ENCODE measurements at places on chromosomes 3 and 15.
A peak's percentile ranks its signal among the peaks of the same experiment; 100 is the strongest.

GRCh38 chr15:66195621-66196230 is 57.8 kb downstream of the MEGF11 start:
- DNase-seq = no peak

DNA sequence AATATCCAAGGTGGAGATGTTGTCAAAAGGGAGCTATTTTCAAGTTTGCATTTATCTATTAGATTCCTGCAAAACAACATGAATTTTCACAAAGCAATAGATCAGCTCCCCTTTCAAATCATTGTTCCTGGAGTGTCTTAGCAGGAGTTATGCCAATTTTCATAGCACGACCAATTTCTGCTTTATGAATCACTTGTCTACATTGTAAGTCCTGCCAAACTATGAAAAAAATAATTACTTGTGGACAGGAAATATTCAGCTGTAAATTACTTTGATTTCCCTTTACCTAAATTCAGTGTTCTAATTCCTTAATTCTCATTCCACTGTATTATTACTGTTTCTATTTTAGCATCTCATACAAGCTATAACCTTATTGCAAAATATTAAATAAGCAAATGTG is 1289.6 kb downstream of the NSUN3 start:
- DNase-seq = no peak

GRCh38 chr3:25412269-25412668 is 15.8 kb upstream of the RARB start:
- no peak for DNase-seq

GRCh38 chr3:27049792-27050191 is 319.4 kb downstream of the NEK10 start:
- DNase-seq = no peak

DNA sequence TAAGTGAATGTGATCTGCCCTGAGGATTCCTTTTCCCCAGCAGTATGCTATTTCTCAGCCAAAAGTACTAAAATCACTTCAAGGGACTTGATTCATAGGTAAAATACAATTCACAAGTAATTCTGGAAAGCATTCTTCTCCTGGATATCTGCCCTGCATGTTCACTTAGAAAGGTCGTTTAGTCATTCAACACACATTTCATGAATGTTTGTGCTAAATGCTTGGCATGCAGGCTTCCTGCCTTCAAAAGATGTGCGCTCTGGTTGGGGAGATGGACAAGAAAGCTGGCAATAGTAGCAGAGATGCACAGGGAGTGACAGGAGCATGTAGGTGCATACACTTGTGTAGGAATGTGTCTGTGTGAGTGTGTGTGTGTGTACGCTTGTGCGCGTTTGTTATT is 360.7 kb downstream of the PTPRG start:
- no peak for DNase-seq

GRCh38 chr3:113183748-113184661 is 27.4 kb upstream of the BOC start:
- DNase-seq = no peak

DNA sequence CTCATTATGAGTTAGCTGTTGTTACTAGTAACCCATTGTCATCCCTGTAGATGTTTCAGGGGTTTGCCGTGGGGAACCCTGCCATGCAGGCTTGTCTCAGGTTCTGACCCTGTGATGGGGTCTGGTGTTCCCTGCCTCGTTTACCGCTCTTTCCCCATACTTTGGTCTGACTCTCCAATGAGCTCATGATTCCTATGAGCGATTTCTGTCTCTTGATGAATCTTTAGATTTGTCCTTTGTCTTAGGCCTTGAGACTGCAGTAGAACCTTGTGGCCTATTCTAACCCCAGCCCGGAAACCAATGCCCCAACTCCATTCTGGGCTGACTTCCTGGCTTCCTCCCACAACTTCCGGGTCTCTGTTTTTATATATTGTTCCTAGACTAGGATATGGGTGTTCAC is 11.3 kb upstream of the IQGAP1 start:
- peak; percentile 55 for DNase-seq

DNA sequence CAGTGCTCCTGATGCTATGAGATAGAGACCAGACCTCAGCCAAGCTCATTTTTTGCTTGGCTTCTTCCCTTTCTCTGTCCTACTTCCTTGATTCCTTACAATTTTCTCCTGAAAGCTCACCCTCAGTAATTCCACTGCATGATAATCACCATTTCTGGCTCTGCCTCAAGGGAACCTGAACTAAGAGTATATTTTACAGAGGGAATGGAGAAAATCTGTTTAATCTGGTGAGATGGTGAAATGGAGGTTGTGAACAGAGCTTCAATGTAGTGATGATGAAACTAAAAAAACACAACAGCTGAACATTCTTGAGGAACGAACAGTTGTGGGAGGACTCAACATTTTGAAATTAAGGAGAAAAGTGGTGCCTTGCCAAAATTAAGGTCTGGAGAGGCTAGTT is 16.3 kb downstream of the HHLA2 start:
- DNase-seq = no peak

GRCh38 chr15:68464448-68465090 is 32.6 kb upstream of the ITGA11 start:
- no peak for DNase-seq

- no peak for DNase-seq
Measured at GRCh38 chr15:60574801-60575631, 96.1 kb upstream of the ICE2 start.

- no peak for DNase-seq
Measured at GRCh38 chr3:170907637-170908234, 701 bp downstream of the EIF5A2 start.

- DNase-seq = no peak
Measured at GRCh38 chr3:181704421-181705085, 7.2 kb upstream of the SOX2 start.

GRCh38 chr15:100940767-100941379 is 21.7 kb downstream of the LRRK1 start:
- DNase-seq = no peak

GRCh38 chr3:50652709-50653108 is 22.0 kb upstream of the DOCK3 start:
- DNase-seq = peak; percentile 50

DNA sequence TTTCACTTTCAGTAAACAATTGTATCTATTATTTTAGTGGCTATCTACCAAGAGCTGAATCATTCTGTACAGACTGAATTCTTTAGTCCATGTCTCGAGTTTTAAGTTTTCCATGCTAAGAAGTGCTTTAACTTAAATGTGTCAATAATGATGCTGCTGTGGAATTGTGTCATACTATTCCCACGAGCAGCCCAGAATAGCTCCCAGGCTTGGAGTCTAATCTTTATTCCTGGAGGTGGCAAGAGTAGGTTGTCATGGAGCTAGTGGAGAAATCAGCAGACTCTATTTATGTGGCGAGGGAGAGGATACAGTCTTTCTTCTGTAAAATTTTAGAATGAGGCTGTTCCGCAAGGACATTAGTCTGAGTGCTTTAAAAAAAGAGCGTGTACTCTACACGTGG is 207.2 kb downstream of the ROBO2 start:
- no peak for DNase-seq

DNA sequence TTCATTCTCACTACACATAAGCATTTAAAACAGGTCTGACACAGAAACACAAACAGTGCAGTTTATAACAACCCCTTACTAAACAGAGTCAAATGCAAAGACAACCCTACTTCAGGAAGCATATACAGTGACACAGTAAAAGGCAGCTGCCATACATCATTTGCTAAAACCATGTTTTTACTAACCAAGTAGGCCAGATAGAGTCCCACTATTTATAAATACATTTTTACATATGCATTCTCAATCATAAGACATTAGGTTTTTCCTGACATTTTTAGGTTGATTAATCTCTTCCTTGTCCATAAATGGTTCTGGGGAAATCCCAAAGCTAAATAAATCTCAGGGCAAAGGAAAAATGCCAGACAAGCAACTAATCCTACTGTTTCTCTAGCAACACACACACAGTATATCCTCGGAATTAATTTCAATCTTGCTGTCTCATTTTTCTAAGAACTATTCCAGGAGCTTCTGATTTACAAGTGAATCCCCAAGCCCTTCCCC is 39.0 kb downstream of the CHAC1 start:
- DNase-seq = no peak

GRCh38 chr3:127403795-127404194 is 115.9 kb upstream of the PRR20G start:
- DNase-seq = no peak

DNA sequence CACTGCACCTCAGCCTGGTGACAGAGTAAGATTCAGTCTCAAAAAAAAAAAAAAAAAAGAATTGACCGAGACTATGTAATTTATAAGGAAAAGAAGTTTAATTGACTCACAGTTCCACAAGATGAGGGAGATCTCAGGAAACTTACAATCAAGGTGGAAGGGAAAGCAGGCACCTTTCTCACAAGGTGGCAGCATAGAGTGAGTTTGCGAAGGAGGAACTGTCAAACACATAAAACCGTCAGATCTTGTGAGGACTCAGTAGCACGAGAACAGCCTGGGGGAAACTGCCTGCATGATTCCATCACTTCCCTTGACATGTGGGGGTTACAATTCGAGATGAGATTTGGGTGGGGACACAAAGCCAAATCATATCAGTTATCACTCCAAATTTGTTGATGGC is 380.9 kb downstream of the EDEM1 start:
- no peak for DNase-seq

DNA sequence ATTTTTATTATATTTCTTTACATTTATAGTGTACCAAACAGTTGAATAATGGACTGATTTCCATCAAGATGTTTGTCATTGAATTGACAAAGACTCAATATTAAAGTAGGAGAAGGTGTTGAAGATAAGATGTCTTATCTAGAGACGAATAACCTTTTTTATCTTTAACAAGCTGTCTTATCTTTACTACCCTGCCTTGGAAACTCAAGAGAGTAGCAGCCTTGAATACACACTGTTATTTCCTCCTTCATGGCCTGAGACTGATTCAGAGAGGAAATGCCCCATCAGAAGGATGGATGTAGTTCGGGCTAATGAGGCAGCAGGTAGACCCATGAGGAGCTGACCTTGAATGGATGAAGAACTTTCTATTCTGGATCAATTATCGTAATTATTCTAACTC is 365.1 kb upstream of the SEMA6D start:
- DNase-seq = no peak

DNA sequence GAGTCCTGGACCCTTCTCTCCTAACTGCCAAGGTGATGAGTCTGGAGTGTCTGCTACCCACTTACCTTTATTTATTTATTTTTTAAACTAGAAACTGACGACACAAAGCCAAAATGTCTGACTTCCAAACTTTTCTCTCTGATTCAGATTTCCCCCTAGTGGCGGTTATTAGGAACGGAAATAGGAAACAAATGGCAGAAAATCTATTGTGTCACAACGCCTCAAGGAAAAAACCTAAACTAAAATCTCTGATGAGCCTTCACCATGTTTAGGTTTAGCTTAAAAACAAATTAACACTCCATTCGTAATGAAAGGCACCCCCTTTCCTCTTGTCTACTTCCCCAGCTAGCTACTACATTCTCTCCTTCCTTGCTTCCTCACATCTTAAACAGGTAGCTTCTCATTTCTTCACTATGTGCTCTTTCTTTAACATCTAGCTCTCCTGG is 94.0 kb upstream of the MEX3B start:
- no peak for DNase-seq

- DNase-seq = no peak
Measured at GRCh38 chr3:190676481-190676880, 162.6 kb downstream of the IL1RAP start.

DNA sequence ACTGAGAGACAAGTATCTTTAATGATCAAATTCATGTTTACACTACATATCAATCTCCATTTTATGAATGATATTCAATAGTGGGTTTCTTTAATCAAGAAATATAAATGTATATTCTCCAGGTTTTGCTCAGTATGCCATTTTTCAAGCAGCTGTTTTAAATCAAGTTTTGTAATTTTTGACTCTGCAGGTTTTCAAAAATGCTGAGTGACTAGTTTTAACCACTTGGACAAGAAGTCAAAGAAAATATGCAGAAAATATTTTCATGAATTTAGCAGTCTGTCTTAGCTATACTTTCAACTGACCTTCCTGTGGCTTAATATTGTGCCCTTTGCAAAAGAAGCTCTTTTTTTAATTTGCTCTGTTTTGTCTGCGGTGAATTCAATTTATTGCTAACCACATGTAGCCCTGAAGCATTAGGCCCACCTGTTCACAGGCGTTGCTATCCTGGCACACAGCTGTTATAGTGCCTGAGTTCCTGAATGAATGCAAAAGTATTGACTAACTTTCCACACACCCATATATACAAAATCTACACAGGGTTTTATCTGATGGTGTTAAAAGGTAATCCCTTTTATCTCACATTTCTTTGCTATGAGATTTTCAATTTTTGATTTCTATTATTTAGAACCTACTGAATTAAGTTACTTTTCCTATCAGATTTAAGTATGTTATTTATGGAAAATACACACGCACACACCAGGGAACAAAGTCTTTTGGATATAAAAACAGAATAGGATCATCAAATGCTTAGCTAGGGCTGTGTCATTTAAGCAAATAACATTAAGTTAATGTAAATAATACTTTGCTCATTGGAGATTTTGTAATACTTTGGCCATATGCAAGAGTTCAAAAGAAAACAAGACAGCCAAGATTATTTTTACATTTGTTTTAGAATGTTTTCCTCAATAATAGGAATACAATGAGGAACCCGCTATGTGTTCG is 1166.1 kb upstream of the GBE1 start:
- no peak for DNase-seq

- no peak for DNase-seq
Measured at GRCh38 chr15:59556380-59556779, 55.2 kb upstream of the GCNT3 start.

DNA sequence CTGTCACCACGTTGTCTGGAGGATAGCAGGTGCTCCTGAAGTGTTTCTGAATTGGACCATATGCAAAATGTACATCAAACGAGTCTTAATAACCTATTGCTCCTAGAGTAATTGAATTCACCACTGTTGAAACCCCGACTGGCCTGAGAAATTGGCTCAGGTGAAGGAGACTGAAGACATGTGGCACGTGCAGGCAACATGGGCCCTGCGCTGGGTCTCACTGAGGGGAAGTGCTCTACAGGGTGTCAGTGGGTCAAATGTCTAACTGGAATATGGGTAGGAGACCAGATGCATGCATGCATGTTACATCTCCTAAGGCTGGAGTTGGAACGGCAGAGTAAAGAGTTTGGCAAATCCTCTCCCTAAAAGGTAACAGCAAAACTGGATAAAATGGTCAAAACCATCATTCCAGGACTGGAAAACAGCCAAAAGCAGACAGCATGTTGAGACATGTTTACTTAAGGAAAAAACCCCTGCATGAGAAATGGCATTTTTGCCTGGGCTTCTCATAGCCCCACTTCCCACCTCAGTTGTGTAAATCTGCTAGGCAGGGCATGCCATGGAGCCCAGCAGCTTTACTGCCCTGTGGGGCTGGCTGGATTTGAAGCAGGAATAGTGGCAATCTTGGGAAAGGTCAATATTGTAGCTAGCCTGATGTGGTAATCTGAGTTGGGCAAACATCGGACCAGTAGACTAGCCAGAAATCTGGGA is 131.3 kb downstream of the TJP1 start:
- DNase-seq = no peak
